LNCaP clone FGC (cell line): ENCODE measurements at places on chromosomes 7 and 10.

DNA sequence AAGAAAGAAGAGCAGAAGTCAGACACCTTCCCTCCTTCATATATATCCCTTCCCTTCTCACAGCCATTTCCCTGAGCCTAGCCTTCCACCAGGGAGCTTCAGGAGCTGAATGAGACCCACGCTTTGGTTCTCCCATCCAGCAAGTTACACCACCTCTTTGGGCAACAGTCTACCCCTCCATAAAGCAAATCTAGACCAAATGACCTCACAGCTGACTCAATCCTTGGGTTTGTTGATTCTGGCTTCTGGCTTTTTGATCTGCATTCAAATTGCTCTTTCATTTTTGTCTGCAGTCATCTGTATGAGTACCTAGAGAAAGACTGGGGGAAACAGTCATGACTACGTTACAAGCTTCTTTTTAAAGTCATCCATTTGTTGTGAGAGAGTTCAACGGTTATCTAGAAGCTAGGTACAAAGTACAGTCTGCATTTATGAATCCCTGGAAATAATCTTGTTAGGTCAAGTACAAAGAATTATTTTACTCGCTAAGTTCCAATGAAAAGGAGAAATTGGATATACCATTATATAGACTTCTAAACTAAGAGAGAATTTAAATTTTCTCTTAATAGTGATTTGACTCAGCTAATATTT is 86.3 kb downstream of the RAB11FIP2 start:
- no peak for DNase-seq

- no peak for DNase-seq
These were observed 160.0 kb upstream of the MKI67 start for GRCh38 chr10:128286141-128286761.

- DNase-seq, result no peak
These were observed 34.4 kb downstream of the COL13A1 start for GRCh38 chr10:69835875-69836730.

GRCh38 chr10:101827919-101828600 is 9.8 kb upstream of the OGA start:
- DNase-seq, result no peak

- no peak for DNase-seq
These were observed 16.4 kb downstream of the ZNF487 start for GRCh38 chr10:43453266-43453831.
